ENCODE measurements at places on chromosomes 1 and 21. TPM values are rescaled to one million over a fixed set of nuclear protein-coding genes. Genes with fewer than 3 reads are reported as not detected.

DNA sequence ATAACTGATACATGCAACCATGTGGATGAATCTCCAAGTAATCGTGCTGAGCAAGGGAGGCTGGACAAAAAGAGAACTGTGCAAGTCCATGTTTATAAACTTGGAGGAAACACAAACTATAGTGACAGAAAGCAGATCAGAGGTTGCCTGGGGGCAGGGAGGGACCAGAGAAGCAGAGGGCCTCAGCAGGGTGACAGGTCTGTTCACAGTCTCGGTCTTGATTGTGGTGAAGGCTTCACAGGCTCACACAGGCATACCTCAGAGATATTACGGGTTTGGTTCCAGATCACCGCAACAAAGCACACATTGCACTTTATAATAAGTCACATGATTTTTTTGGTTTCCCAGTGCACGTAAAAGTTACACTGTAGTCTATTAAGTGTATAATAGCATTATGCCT is 28.5 kb downstream of the ACOT7 start:
- H3K36me3 ChIP-seq: no peaks in the 10 kb centered on the region
- H3K27ac ChIP-seq: no peak overlapping the region
- peaks cover 14% of the 10 kb centered on the region for H3K4me1 ChIP-seq
- no peaks in the 10 kb centered on the region for H3K27me3 ChIP-seq

GRCh38 chr1:100539836-100540536 is 2.0 kb downstream of the GPR88 start:
- no peak overlapping the region for H3K27ac ChIP-seq
- peaks cover 26% of the 10 kb centered on the region for H3K27me3 ChIP-seq
- no peaks in the 10 kb centered on the region for H3K36me3 ChIP-seq

DNA sequence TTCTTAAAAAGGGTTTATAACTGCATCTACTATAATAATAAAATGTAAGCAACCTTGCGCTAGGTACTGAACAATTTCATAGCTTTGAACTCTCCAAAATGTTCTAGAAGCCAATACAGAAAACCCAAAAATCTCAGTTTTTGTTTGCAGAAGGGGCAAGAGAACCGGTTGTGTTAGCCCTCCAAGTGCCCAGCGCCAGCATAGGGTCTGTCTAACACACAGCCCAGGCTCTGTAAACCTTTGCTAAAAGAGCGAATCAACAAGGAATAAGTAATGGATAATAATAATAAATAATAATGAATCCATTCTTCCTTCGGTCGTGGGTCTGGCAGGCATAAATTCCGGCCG is 333 bp upstream of the CHAF1B start:
- H3K4me3 ChIP-seq: peak overlapping the region; percentile 49
- H3K36me3 ChIP-seq: no peaks in the 10 kb centered on the region
- H3K27me3 ChIP-seq: no peaks in the 10 kb centered on the region
- DNase-seq: no peak
- peaks cover 3% of the 10 kb centered on the region for H3K4me1 ChIP-seq

- no peak overlapping the region for H3K27ac ChIP-seq
- no peaks in the 10 kb centered on the region for H3K27me3 ChIP-seq
- no peak for DNase-seq
- no peaks in the 10 kb centered on the region for H3K4me1 ChIP-seq
Measured at GRCh38 chr1:116402333-116402732, 29.3 kb downstream of the ATP1A1 start.

- H3K4me1 ChIP-seq: no peaks in the 10 kb centered on the region
- H3K4me3 ChIP-seq: no peak overlapping the region
- no peaks in the 10 kb centered on the region for H3K27me3 ChIP-seq
- no peak for DNase-seq
Measured at GRCh38 chr1:61869691-61870109, 127.4 kb downstream of the PATJ start.

GRCh38 chr1:203860396-203861025 is 888 bp upstream of the SNRPE start:
- DNase-seq: peak; percentile 65
- H3K4me1 ChIP-seq: peaks cover 10% of the 10 kb centered on the region
- H3K36me3 ChIP-seq: no peaks in the 10 kb centered on the region
- H3K27me3 ChIP-seq: no peaks in the 10 kb centered on the region

DNA sequence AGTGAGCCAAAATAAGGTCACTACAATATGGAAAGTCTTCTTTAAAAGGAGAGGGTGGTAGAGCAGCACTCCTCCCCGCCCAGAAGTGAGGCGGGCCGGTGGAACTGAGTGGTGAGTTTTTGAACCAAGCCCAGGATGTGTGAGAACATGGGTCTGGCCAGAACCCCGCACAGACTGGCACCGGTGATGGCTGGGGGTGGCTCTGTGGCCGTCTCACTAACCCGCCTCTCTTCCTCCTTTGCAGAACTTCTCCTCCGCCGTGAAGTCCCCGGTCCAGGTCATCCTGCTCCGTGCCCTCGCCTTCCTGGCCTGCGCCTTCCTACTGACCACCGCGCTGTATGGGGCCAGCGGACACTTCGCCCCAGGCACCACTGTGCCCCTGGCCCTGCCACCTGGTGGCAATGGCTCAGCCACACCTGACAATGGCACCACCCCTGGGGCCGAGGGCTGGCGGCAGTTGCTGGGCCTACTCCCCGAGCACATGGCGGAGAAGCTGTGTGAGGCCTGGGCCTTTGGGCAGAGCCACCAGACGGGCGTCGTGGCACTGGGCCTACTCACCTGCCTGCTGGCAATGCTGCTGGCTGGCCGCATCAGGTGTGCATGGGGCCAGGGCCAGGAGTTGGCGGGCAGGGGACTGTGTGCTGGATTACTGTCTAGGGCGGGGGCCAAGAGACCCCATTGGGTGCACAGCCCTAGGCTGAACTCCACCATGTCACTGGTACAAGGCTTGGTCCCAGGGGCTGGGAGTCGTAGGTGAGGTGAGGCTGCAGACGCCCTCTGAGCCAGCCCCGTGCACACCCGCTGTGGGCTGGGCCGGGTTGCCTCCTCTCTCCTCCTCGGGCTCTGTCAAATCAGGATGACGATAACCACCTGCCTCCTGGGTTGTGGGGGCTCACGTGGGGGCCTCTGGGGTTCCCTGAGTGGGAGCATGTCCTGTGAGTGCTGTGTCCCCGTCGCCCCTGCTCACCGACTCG is 12.4 kb downstream of the TMEM201 start:
- no peak for DNase-seq
- no peaks in the 10 kb centered on the region for H3K27me3 ChIP-seq
- no peaks in the 10 kb centered on the region for H3K4me1 ChIP-seq
- H3K27ac ChIP-seq: no peak overlapping the region
- no peaks in the 10 kb centered on the region for H3K36me3 ChIP-seq

- H3K4me1 ChIP-seq: no peaks in the 10 kb centered on the region
- H3K4me3 ChIP-seq: no peak overlapping the region
- H3K36me3 ChIP-seq: no peaks in the 10 kb centered on the region
Measured at GRCh38 chr1:206514813-206515387, 7.6 kb downstream of the RASSF5 start.

DNA sequence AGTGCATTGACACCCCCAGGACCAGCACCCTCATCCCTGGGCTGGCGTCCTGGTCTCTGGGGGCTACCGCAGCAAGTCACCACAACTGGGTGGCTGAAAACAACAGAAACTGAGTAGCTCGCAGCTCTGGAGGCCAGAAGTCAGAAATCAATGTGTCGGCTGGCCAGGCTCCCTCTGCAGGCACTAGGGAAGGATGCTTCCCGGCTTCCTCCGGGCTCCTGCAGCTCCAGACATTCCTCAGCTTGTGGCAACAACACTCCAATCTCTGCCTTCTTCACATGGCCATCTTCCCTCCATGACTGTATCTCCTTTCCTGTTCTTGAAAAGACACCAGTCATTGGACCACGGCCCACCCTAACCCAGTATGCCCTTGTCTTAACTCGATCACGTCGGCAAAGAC is 224.2 kb downstream of the NPHP4 start:
- H3K4me3 ChIP-seq: no peak overlapping the region
- no peaks in the 10 kb centered on the region for H3K4me1 ChIP-seq
- DNase-seq: no peak
- no peak overlapping the region for H3K27ac ChIP-seq
- H3K27me3 ChIP-seq: no peaks in the 10 kb centered on the region

GRCh38 chr1:174114106-174114505 is 45.2 kb upstream of the RABGAP1L start:
- no peak overlapping the region for H3K4me3 ChIP-seq
- no peaks in the 10 kb centered on the region for H3K4me1 ChIP-seq
- no peak for DNase-seq
- no peak overlapping the region for H3K27ac ChIP-seq
- H3K36me3 ChIP-seq: no peaks in the 10 kb centered on the region

DNA sequence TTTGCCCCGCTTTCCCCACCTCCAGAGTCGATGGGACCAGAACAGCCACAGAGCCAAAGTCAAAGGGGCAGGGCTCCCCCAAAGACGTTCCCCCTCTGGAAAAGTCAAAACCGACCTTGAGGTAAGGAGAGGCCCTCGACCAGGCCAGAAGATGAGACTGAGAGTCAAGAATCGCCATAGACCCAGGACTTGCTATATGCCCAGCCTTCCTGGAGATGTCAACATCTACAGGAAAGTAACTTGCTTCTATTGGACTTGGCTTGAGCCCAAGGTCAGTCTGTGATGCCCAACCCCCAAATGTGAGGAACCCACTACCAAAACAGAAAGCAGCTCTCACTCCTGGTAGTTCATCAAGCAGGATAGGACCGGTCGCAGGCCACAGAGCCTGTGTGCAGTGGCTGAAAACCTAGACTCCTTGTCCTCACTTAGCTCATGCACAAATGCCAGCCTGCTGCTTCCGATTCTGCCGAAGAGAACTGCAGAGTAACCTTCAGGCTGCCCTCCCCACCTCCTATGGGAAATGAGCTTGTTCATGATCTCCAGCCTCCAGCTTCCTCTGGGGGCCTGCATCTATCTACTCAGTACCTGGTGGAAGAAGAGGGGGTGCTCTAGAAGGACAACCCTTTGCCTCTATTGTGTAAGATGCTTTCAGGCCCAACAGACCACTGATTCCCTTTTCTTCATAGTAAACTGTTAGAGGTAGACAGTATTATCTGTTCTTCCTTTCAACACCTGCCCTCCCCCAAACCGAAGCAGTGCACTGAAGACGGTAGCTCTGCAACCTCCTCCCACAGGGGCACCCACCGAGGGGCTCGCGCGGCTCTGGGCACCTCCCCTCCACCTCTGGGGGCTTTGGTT is 1.4 kb downstream of the ACOT7 start:
- H3K27ac ChIP-seq: peak overlapping the region; percentile 98
- H3K36me3 ChIP-seq: no peaks in the 10 kb centered on the region
- H3K4me1 ChIP-seq: peaks cover 10% of the 10 kb centered on the region
- H3K27me3 ChIP-seq: no peaks in the 10 kb centered on the region
- DNase-seq: peak; percentile 55
- peak overlapping the region; percentile 53 for H3K4me3 ChIP-seq

- no peaks in the 10 kb centered on the region for H3K4me1 ChIP-seq
- H3K27me3 ChIP-seq: no peaks in the 10 kb centered on the region
- no peak overlapping the region for H3K4me3 ChIP-seq
- no peak overlapping the region for H3K27ac ChIP-seq
Measured at GRCh38 chr1:248015803-248016202, 2.3 kb downstream of the OR2L5 start.

DNA sequence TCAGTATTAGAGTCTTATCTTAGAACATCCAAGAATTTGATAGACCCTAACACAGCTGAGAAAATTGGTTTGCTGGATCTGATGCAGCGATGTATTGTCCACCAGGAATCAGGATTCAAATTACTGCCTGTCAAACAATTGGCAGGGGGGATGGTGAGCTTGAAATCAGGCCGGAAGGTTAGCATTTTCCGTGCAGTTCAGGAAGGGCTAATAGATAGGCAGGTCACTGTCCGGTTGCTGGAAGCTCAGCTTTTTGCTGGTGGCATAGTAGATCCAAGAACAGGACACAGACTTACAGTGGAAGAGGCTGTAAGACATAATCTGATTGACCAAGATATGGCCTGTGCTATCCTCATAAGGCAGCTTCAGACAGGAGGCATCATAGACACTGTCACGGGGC is 127.2 kb downstream of the MACF1 start:
- H3K27me3 ChIP-seq: no peaks in the 10 kb centered on the region
- no peaks in the 10 kb centered on the region for H3K4me1 ChIP-seq
- no peak overlapping the region for H3K27ac ChIP-seq
- DNase-seq: no peak
- H3K36me3 ChIP-seq: no peaks in the 10 kb centered on the region

GRCh38 chr1:223033658-223034057 is 109.4 kb downstream of the TLR5 start:
- no peak overlapping the region for H3K4me3 ChIP-seq
- H3K27me3 ChIP-seq: no peaks in the 10 kb centered on the region
- DNase-seq: no peak
- H3K27ac ChIP-seq: no peak overlapping the region

DNA sequence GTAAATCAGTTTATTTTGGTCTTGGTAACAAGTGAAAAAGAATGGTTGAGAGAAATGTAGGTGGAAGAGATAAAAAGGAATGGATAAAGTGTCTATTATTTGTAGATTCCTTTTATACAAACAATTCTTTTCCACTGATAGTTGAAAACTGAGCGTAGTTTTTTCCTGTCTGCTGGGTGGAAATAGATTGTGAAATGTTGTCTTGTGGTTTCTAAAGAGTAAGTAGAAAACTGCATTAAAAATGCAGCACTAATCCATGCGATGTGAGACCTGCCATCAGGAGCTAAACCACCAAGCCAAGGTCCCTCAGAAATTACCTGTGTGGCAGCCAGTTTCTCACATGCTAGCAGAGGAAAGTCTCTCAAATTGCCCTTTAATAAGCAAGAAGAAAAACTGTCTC is 103.2 kb upstream of the SLC44A3 start:
- H3K4me3 ChIP-seq: no peak overlapping the region
- H3K27ac ChIP-seq: no peak overlapping the region
- H3K4me1 ChIP-seq: no peaks in the 10 kb centered on the region
- no peaks in the 10 kb centered on the region for H3K36me3 ChIP-seq
- H3K27me3 ChIP-seq: no peaks in the 10 kb centered on the region
- no peak for DNase-seq

- no peak for DNase-seq
- H3K36me3 ChIP-seq: no peaks in the 10 kb centered on the region
- no peak overlapping the region for H3K27ac ChIP-seq
- no peak overlapping the region for H3K4me3 ChIP-seq
- H3K27me3 ChIP-seq: peaks cover 100% of the 10 kb centered on the region
Measured at GRCh38 chr21:36704281-36704957, 5.5 kb downstream of the SIM2 start.

- no peak overlapping the region for H3K27ac ChIP-seq
- no peaks in the 10 kb centered on the region for H3K4me1 ChIP-seq
- no peak overlapping the region for H3K4me3 ChIP-seq
- no peak for DNase-seq
Measured at GRCh38 chr1:22488319-22488718, 36.7 kb downstream of the ZBTB40 start.

- H3K4me1 ChIP-seq: no peaks in the 10 kb centered on the region
- H3K4me3 ChIP-seq: no peak overlapping the region
- DNase-seq: no peak
- no peak overlapping the region for H3K27ac ChIP-seq
- no peaks in the 10 kb centered on the region for H3K36me3 ChIP-seq
- no peaks in the 10 kb centered on the region for H3K27me3 ChIP-seq
Measured at GRCh38 chr21:42684109-42684916, 30.9 kb downstream of the PDE9A start.

SERTAD4 gene
- total RNA-seq: 4.2 TPM

CRP gene
- total RNA-seq: 1.9 TPM

KRTAP21-3 gene
- total RNA-seq: not detected

TIAM1 gene
- total RNA-seq: 5.8 TPM

ELF3 gene
- 1,162 TPM for total RNA-seq

TMEM54 gene
- total RNA-seq: 715 TPM

LHX8 gene
- total RNA-seq: not detected

ATP1A4 gene
- total RNA-seq: not detected

DCST1 gene
- total RNA-seq: not detected

CNR2 gene
- total RNA-seq: 0.13 TPM

C2CD4D gene
- total RNA-seq: 1.6 TPM

TEX38 gene
- total RNA-seq: not detected
